ENCODE measurements at places on chromosomes 6 and 20.

GRCh38 chr6:14108571-14109410, 8.8 kb upstream of the CD83 start:
- DNase-seq, result no peak

DNA sequence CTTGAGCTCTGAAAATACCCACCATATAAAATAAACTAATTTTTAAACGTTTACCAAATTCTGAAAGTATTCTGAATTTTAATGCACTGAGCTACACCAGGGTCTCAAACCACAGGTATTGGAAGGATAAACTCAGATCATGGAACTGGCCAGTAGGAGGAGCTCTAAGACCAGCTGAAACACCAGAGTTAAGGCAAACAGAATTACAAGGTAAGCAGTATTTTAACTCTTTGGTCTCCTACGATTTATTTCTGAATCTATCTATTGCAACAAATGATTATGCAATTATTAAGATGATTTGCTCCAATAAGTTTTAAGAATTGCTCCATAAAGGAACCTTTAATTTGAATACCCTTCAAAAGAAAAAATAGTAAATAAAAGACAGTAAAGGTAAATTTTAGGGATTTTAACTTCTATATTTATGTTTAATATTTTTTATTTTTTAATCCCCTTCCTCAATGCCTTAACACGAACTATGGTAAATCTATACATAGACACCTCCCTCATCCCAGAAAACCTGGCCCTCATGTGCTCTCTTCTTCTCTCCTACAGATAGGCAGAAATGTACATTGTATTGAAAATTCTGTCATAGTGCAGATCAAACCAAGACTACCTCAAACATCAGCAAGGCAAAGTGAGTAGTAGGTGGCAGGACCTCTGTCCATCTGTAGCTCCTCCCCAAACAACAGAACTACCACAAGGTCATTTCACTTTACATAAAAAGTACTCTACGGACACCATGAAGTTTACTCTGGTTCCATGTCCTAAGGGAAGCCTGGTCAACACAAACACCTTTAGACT, 58.4 kb downstream of the SMLR1 start:
- peak; percentile 77 for DNase-seq

GRCh38 chr6:54891536-54891935, 45.0 kb downstream of the FAM83B start:
- no peak for DNase-seq

DNA sequence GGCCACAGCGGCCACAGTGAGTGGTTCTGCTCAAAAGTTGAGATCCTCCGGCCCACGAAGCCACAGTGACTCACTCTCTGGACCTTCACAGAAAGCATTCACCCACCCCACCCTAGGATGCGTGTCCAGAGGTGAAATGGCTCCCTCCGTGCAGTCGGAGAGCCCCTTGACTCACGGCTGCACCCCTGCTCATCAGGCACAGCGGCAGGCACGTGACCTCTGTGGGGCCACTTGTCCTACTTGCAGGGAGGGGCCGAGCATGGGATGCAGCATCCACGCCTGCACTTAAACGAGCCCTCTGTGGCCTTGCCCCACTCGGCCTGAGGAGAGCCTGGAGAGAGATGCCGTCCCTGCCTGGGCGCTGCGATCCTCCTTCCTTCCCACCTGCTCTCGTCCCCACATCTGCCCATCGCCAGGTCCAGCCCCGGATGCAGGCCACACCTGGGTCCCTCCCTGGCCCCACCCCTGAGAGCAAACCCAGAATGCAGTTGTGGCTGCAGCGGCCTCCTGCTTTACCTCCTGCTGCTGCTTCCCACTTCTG, 28.7 kb downstream of the NTSR1 start:
- no peak for DNase-seq

DNA sequence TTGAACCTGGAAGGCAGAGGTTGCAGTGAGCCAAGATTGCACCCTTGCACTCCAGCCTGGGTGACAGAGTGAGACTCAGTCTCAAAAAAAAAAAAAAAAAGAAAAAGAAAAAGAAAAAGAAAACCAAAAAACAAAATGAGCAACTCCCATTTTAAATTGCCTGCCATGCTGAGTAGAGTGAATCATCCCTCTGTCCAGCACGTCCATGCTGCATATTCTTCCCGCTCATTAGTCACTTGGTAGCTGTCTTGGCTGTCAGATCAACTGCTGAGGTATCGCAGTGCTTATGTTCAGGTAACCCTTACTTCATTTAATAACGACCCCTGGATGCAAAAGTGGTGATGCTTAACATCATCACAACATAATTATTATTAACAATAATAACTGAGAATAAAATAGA, 72.6 kb upstream of the RNF24 start:
- no peak for DNase-seq

Measured in CD4-positive, CD25-positive, alpha-beta regulatory T cell (primary cell).